ENCODE measurements at places on chromosomes 7 and 10. TPM values are rescaled to one million over a fixed set of nuclear protein-coding genes. Genes with fewer than 3 reads are reported as not detected.

ADIRF gene
- 36.5 TPM for total RNA-seq

FAM170B gene
- not detected for total RNA-seq

- peak; percentile 95 for DNase-seq
Measured at GRCh38 chr10:101938305-101939007, 94.9 kb upstream of the KCNIP2 start.

GRCh38 chr7:41222746-41223145 lies 480.1 kb downstream of the INHBA start:
- DNase-seq, result no peak

- no peak for DNase-seq
Measured at GRCh38 chr10:58587676-58588075, 75.0 kb downstream of the BICC1 start.

All from pulmonary artery endothelial cell (primary cell).